Fibroblast of mammary gland (primary cell): ENCODE measurements at places on chromosomes 5 and 9.

DNA sequence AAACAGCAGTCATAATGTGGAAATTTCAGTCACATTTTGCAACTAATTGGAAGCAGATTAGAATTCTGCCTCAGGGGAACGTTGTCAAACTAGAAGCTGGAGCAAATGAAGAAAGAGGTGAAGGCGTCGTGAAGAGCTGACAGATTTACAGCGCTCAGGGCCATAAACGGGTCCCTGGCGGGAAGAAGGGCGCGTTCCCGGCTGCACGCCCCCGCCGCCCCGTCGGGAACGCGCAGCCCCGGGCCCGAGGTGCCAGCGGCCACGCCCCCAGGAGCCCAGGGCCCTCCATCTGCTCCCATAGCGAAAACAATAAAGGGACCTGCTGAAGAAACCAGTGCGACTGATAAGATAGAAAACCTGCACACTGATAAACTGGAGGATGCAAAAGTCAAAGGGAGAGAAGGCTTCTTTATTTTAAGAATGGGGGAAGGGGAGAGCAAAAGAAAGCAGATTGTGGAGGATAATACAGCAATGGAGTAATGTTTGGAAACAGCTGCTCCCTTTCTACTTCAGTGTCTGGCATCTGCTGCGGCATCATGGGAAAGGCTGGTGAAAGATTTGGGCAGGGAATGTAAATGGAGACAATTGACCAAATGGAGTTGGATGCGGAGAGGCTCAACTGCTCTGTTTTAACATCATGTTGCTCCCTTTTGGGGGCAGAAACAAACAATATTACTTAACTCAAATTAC is 11.1 kb downstream of the ZNF608 start:
- peak; percentile 86 for DNase-seq

GRCh38 chr9:130382096-130382495 is 62.7 kb upstream of the ASS1 start:
- no peak for DNase-seq

DNA sequence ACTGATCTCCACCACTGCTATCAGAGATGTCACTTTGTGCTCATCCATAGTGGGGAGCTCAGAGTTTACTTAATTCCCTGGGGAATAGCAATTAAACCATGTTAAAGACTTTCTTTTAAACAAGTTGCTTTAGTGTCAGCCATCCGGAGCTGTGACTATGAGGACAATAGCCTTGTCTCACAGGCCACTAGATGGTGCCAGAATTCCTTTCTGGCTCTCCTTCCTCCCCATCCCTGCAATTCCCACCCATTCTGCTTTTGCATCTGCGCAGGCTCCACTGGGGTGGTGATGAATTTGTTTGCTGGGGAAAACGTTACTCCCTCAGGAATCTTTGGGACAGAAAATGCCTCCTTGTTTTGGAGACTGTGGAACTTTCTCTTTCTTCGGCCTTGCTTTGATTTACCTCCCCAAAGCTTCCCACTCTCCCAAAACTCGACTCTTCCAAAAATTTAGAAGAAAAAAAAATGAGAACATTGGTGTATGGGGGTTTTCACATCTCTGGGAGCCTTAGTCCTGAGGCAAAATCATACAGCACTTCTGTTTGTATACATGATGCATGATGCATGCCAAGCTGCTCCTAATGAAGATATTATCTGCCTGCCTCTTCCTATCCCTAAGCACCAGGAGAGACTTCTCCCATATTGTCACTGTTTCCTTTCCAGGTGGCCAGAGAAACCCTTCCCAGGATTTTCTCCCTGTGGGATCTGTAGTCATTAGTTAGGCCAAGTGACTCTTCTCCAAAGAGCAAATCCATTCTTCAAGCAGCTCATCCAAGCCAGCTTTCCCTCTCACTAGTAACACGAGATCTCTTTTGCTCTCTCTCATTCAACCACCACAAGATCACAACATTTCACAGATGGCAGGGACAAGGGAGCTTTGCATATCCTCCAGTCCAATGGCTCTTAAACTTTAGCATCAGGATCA is 466.1 kb downstream of the TLR4 start:
- DNase-seq = peak; percentile 52

- DNase-seq = peak; percentile 0
Observed at GRCh38 chr5:165029099-165029870, 1523.9 kb downstream of the MAT2B start.

- peak; percentile 92 for DNase-seq
Observed at GRCh38 chr5:132259069-132259851, 1.8 kb downstream of the PDLIM4 start.

DNA sequence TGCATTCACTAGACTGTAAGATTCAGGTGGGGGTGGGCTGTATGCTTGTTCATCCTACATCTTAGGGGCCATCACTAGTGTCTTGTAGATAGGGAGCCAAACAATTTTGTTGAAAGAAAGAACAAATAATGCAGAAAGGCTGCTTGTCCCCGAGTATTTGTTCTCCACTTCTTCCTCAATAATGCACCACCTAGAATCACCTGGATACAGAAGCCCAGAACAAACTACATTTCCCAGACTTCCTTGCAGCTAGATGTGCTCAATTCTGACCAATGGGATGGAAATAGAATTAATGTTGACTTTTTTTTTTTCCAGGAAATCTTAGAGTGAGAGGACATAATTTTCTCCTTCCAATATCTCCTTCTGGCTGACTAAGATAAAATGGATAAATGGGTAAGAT is 38.9 kb upstream of the TNFSF8 start:
- no peak for DNase-seq

- no peak for DNase-seq
Observed at GRCh38 chr9:97907046-97907445, 15.3 kb downstream of the TRMO start.

- no peak for DNase-seq
Observed at GRCh38 chr5:180613188-180613813, 22.0 kb upstream of the SCGB3A1 start.

DNA sequence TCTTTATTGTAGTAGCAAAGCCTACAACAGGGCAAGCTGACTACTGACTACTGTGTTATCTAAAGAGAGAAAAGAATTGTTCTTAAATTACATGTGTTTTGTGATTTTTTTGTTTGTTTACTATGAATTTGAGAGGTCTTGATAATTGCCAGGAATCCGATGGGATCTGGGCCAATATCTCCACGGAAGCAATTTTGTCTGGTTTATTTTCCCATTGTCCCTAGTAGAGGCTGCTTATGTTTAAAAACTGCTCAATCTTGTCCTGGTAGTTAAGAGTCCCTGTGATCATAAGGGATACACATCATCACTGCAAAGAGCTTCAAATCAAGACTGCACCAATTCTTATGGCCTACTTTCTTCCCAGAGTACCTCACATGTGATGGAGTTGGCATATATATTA is 94.4 kb downstream of the GLDC start:
- no peak for DNase-seq

DNA sequence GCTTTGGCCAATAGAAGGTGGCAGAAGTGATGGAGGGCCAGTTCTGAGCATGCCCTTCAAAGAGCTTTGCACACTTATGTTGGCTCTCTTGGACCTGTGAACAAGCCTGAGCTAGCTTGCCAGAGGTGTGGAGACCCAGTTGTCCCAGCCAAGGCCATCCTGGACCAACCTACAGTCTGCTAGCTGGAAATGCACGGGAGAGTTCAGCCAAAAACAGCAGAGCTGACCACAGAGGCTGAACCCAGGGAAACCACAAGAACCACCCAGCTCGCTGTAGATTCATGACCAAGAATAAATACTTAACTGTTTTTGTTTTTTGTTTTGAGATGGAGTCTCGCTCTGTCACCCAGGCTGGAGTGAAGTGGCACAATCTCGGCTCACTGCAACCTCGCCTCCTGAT is 65.4 kb upstream of the HAND1 start:
- DNase-seq = peak; percentile 49

DNA sequence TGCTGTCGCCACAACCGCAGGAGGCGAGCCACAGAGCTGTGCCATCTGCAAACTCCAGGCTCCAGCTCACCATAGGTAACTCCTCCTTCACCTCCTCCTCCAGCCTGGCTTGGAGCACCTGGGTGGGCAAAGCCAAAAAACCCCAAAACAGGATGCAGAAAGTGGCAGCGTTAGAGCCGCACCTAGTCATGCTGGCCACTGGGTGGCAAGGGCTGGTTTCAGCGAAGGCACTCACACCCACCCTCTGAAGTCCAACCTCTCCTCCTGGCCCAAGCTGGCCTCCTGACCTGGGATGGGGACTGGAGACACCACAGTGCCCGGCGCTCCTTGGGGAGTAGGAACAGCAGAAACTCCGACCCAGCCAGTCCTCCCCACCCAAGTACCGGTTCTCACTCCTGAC is 28.7 kb upstream of the ZNF354B start:
- no peak for DNase-seq

GRCh38 chr5:76953551-76954382 is 922 bp downstream of the CRHBP start:
- no peak for DNase-seq

DNA sequence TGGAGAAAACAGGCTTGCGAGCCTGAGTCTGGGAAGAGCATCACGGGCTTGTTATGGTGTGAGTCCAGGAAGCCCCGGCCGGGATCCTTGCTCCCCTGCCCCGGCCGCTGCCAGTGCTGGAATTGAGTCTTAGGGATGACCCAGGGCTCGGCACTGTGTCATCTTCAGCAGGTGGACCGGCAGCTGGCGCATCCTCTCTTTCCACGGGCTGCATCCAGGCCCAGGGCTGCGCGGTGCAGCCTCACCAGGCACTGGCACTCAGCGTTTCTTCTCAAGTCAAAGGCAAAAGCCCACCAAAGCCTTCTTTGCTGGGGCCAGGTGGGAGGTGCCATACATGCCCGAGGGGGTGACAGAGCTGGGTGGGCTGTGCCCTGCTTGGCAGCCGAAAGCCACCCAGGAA is 46.6 kb downstream of the COL5A1 start:
- no peak for DNase-seq
